ENCODE measurements at places on chromosomes 16 and 17. TPM values are rescaled to one million over a fixed set of nuclear protein-coding genes. Genes with fewer than 3 reads are reported as not detected.
A peak's percentile ranks its signal among the peaks of the same experiment; 100 is the strongest.

DNA sequence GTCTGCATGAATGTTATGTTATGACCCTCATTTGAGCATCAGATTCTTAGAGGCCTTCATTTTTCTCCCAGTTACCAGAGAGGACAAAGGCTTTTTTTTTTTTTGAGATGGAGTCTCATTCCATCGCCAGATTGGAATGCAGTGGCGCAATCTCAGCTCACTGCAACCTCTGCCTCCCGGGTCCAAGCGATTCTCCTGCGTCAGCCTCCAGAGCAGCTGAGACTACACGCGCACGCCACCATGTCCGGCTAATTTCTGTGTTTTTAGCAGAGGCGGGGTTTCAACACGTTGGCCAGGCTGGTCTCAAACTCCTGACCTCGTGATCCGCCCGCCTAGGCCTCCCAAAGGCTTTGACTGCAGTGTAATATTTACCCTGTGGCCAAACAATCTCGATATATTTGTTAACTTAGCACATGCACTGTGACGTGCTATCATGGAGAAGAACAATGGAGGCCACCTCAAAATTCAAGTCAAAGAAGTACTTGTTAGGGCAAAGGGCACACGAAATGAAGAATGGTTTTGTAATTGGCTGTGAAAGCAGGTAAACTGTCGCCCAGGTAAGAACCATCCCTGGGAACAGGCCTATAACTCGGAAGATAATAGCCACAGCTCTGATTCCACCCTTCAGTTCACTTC is 303.4 kb downstream of the SLC39A11 start:
- no peaks in the 10 kb centered on the region for H3K36me3 ChIP-seq
- no peaks in the 10 kb centered on the region for H3K4me1 ChIP-seq
- no peak overlapping the region for H3K4me3 ChIP-seq
- DNase-seq = no peak
- no peaks in the 10 kb centered on the region for H3K27me3 ChIP-seq
- no peak overlapping the region for H3K27ac ChIP-seq

- no peak overlapping the region for H3K4me3 ChIP-seq
- no peak for DNase-seq
- peaks cover 5% of the 10 kb centered on the region for H3K4me1 ChIP-seq
- no peaks in the 10 kb centered on the region for H3K36me3 ChIP-seq
- H3K27ac ChIP-seq = no peak overlapping the region
Measured at GRCh38 chr17:83062011-83062817, 17.2 kb upstream of the METRNL start.

GRCh38 chr17:47982645-47983390 is 11.9 kb downstream of the CDK5RAP3 start:
- no peak overlapping the region for H3K27ac ChIP-seq
- no peak for DNase-seq

BORCS6 gene
- total RNA-seq = 11.6 TPM

KCNAB3 gene
- total RNA-seq = 0.50 TPM

DNA sequence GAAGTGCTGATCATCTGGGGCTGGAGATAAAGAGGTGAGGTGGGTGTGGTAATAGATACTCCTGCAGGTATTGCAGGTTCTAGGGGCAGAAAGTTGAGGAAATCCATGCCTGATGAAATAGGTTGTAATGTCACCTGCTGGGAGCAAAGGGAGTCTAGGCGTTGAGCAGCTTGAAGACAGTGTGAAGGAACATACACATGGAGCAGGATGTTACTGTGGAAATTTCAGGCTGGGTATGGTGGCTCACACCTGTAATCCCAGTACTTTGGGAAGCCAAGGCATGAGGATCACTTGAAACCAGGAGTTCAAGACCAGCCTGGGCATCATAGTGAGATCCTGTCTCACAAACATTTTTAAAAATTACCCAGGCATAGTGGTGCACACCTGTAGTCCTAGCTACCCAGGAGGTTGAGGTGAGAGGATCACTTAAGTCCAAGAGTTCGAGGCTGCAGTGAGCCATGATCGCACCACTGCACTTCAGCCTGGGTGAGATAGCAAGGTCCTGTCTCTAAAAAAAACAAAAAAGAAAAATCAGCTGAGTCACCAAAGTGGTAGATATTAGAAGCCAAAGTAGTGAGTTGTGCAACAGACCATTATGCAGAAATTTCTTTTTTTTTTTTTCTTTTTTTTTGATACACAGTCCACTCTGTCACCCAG is 9.1 kb upstream of the CRYBA1 start:
- H3K4me1 ChIP-seq = peaks cover 6% of the 10 kb centered on the region
- no peak for DNase-seq
- H3K4me3 ChIP-seq = no peak overlapping the region
- H3K36me3 ChIP-seq = no peaks in the 10 kb centered on the region
- H3K27ac ChIP-seq = no peak overlapping the region

HP gene
- not detected for total RNA-seq

C17orf107 gene
- 1.5 TPM for total RNA-seq

- H3K36me3 ChIP-seq = no peaks in the 10 kb centered on the region
- H3K4me3 ChIP-seq = no peak overlapping the region
- no peak overlapping the region for H3K27ac ChIP-seq
- H3K4me1 ChIP-seq = peaks cover 20% of the 10 kb centered on the region
- no peaks in the 10 kb centered on the region for H3K27me3 ChIP-seq
Measured at GRCh38 chr17:44844390-44844830, 3.3 kb upstream of the HIGD1B start.

GRCh38 chr16:27472091-27473020 is 70.4 kb downstream of the IL21R start:
- H3K4me1 ChIP-seq = peaks cover 12% of the 10 kb centered on the region
- peaks cover 100% of the 10 kb centered on the region for H3K36me3 ChIP-seq
- no peak overlapping the region for H3K27ac ChIP-seq
- no peak for DNase-seq

DNA sequence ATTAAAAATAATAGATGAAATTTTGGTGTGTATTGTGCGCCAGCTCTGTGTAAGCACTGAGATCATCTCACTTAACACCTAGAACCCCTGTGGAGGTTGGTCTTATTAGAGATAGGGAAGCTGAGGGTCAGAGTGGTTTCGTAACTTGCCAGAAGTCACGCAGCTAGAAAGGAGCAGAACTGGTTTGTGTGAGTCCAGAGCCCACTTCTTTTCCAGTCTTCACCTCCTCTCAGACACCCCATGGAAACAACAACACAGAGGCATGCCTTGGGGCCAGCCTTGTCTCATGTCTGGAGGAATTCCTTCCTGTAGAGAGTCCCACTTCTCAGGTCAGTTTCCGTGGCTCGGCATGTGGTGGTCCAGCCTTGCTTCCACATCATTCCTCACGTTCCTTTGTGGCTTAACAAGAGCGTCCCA is 16.5 kb downstream of the YPEL2 start:
- no peak overlapping the region for H3K27ac ChIP-seq
- H3K36me3 ChIP-seq = no peaks in the 10 kb centered on the region
- no peaks in the 10 kb centered on the region for H3K27me3 ChIP-seq
- H3K4me3 ChIP-seq = no peak overlapping the region

CCL4 gene
- not detected for total RNA-seq

ESRP2 gene
- 2.1 TPM for total RNA-seq

ACSM3 gene
- 7.2 TPM for total RNA-seq

DNA sequence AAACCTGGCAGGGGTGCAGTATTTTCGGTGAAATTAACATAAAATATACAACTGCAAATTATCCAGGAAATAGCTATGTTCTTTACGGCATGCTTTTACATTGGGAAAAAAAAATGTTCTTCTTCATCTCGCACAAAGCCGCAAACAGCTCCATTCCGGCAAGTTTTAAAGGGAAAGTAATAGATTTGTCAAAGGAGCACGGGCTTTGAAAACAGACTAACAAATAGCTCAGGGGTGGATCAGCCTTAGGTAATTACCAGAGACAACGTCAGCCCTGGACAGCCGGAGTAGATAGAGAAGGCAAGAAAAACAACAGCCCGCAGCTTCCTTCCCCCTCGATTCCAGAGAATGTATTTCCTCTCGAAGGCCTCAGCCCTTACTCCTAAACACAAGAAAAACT is 222.5 kb downstream of the C16orf78 start:
- H3K4me1 ChIP-seq = peaks cover 25% of the 10 kb centered on the region
- H3K4me3 ChIP-seq = peak overlapping the region; percentile 14
- no peaks in the 10 kb centered on the region for H3K36me3 ChIP-seq
- peak overlapping the region; percentile 54 for H3K27ac ChIP-seq
- no peaks in the 10 kb centered on the region for H3K27me3 ChIP-seq

GUCY2D gene
- total RNA-seq = not detected

DNA sequence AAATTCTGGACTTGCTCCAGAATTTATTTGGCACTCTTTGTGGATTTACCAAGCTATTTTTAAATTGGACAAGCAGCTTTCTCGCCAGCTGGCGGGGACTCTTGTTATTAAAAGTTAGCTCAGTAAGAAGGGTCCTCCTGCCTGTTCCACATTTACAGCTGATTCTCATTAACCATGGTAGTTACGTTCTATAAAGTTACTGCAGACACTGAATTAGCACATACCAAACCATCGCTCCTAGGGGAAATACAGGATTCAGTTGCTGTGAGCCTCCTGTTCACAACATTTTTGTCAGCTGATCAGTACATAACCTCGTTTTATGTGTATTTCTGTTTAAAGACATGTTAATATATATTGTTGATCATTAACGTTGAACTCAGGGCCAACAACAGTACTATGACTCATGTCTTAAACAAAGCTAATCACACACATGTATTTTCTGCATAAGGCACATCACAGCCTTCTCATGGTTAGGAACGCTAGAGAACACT is 4.2 kb downstream of the LDAF1 start:
- peak overlapping the region; percentile 94 for H3K27ac ChIP-seq
- no peak for DNase-seq
- H3K4me1 ChIP-seq = peaks cover 67% of the 10 kb centered on the region
- no peaks in the 10 kb centered on the region for H3K27me3 ChIP-seq

DNA sequence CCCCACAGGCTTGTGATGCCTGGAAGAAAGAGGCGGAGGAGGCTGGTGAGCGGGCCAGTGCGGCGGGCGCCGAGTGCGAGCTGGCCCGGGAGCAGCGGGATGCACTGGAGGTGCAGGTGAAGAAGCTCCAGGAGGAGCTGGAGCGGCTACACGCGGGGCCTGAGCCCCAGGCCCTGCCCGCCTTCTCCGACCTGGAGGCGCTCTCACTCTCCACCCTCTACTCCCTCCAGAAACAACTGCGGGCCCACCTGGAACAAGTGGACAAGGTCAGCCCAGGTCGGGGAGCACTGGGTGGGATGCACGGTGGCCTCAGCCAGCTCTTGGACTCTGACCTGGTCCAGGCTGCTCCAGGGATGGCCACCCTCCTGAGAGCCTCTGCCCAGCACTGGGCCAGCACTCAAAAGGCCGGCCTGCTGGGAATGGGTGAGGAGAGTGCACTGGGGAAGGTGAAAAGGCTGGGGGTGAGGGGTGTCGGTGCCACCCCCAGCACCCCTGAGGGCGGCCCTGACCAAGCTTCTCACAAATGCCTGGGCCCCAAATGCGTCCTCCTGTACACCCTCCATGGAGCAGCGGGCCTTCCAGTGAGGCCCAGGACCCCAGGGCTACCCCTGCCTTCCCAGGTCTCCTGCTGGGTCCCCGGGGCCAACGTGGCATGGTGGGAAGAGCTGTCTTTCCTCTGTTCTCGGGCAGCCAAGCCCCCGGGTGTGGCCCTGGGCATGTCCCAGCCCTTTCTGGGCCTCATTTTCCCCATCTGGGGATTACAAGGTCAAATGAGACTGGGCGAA is 20.8 kb downstream of the UNC13D start:
- DNase-seq = no peak
- peaks cover 82% of the 10 kb centered on the region for H3K36me3 ChIP-seq
- peaks cover 31% of the 10 kb centered on the region for H3K4me1 ChIP-seq
- no peak overlapping the region for H3K4me3 ChIP-seq
- no peaks in the 10 kb centered on the region for H3K27me3 ChIP-seq
- no peak overlapping the region for H3K27ac ChIP-seq

TAC4 gene
- total RNA-seq = not detected

CDH3 gene
- not detected for total RNA-seq

- H3K36me3 ChIP-seq = no peaks in the 10 kb centered on the region
- H3K4me1 ChIP-seq = peaks cover 24% of the 10 kb centered on the region
- H3K27ac ChIP-seq = no peak overlapping the region
- no peak for DNase-seq
Measured at GRCh38 chr16:21302898-21303528, 24.9 kb upstream of the CRYM start.

MPV17L gene
- total RNA-seq = 9.3 TPM

TBKBP1 gene
- total RNA-seq = 25.7 TPM

GRCh38 chr17:46766493-46767491 is 51.7 kb downstream of the WNT3 start:
- no peak for DNase-seq
- peaks cover 28% of the 10 kb centered on the region for H3K4me1 ChIP-seq
- no peaks in the 10 kb centered on the region for H3K36me3 ChIP-seq
- no peak overlapping the region for H3K27ac ChIP-seq
- no peak overlapping the region for H3K4me3 ChIP-seq

RSKR gene
- 4.0 TPM for total RNA-seq

MGAT5B gene
- 0.40 TPM for total RNA-seq

DNA sequence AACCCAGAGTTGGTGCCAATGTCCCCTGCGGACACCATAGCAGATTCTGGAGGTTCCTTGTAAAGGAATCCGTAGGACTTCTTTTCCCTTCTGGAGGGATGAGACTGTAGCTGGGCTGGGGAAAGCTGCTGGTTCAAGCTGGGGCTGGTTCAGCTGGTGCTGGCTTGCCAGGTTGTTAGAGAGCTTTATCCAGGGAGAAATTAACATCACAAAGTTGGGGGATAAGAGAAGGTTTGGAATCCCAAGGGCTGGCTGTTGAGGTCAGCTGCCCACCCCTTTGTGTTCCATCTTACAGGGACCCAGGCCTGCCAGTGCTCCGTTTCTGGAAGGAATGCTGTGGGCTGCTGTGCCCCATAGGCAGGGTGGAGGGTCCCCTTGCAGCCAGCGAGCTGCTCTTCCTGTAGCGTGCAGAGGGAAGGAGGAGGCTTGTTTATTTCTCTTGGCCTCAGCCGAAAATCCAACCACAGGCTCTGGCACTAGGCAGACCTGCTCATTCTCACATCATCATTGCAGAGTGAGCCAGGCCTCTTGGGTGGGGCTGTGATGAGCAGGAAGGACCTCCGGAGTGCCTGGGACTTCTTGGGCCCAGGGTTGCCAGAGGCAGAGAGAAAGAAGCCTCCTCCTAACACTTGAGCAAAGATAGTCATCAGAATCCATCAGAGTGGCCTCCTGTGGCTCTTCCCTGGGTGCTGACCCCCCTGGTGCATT is 251.1 kb downstream of the SEC14L1 start:
- H3K36me3 ChIP-seq = no peaks in the 10 kb centered on the region
- peaks cover 99% of the 10 kb centered on the region for H3K4me1 ChIP-seq
- H3K27ac ChIP-seq = peak overlapping the region; percentile 100
- DNase-seq = no peak

- no peaks in the 10 kb centered on the region for H3K4me1 ChIP-seq
- H3K27ac ChIP-seq = no peak overlapping the region
- H3K4me3 ChIP-seq = no peak overlapping the region
- DNase-seq = no peak
- no peaks in the 10 kb centered on the region for H3K36me3 ChIP-seq
Measured at GRCh38 chr16:69417520-69418199, 6.8 kb upstream of the CYB5B start.

DNA sequence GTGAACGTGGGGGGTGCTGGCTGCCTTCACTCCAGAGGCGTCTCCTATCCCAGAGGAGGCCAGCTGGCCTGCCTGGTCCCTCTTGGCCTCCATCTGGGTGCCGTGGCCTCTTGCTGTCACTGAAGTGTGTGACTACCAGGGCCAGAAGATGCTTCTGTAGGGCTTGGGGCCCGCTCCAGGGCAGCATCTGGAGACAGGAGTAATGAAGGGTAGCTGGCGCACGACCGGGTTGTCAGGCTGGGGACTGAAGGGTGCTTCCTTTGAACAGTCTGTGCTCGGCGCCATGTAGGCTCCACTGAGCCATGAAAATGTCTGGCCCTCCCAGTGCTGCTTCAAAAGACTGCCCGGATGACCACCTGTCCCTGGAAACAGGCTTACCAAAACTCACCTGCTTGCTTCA is 31.3 kb downstream of the ASIC2 start:
- H3K4me3 ChIP-seq = no peak overlapping the region
- no peaks in the 10 kb centered on the region for H3K27me3 ChIP-seq
- H3K4me1 ChIP-seq = no peaks in the 10 kb centered on the region
- H3K36me3 ChIP-seq = no peaks in the 10 kb centered on the region
- no peak for DNase-seq
- no peak overlapping the region for H3K27ac ChIP-seq

TBX6 gene
- total RNA-seq = 0.84 TPM

Data from esophagus muscularis mucosa (tissue), 4 donors.